Anterior cingulate cortex (tissue), 58 donors: ENCODE measurements at places on chromosomes 16 and 17.

DNA sequence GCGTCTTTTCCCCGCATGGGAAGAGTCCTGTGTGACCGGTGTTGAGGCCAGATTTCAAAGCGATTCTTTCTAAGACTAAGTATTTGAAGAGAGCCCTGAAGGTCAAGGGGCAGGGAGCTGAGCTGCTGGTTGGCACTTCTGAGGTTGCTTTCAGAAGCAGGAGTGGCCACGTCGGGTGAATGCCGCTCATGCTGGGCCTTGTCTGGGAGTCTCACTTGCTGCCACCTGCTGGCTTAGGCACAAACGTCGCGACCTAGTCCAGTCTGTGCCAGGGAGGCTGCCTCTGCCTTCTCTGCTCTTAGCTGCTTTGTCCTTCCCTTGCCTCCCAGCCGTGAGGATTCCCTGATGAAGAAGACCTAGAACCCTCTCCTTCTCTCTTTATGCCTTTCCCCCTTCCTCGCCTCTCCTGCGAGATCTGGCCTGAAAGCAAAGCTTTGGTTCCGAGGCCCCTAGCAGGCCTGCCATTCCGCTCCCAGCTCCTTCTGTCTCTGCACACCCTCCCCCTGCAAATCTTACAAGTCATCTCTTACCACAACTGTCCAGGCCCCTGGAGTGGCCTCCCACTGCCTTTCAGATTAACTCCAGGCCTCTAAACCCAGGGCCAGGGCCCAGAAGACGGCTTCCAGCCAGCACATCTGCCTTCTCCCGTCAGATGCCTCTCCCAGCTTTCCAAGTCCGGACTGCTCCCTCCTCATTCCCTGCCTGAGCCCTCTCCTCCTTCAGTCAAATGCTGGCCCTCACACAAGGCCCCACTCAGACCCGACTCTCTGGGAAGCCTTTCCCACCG, 11.4 kb downstream of the CTNS start:
- peak; percentile 61 for DNase-seq

DNA sequence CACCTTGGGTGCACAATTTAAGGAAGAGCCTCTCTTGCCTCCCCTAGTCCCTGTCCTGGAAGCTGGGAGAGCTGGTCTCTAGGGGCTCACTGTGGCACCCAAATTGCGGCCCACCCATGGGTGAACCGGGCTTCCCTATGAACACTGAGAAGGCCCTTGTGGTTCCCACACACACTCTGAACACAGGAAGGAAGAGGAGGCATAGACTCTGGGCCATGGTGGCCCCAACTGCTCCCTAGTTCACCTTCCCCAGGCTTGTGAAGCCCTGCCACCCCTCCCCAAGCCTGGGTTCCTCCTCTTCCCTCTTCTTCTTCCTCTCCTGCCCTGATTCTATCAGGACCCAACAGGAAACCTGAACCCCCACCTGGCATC, 10.5 kb downstream of the SREBF1 start:
- DNase-seq, result no peak

DNA sequence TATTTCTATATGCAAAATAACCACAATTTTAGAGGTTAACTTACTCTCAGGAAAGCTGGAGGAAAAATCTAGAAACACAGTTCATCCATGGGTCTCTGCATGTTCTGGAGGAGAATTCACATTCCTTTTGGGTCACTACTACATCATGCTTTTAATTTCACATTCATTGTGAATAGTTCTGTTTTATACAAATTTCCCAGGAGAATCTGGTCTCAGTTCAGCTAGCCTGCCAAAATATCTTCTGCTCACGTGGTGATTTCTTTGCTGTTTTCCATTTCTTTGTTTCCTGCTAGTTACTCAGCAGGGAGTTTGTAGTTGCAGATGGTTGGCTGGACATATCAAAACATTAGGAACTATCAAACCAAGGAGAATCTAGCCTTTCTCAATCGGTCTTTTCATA, at the start of gene ABCA9:
Gene ABCA9, minus strand, starts transcription at position 106 of the 400 bp plus-strand sequence. CDS start 9,801 bp downstream, outside the sequence.
- DNase-seq, result no peak

GRCh38 chr17:336110-337021, 16.2 kb downstream of the RPH3AL start:
- DNase-seq, result no peak

DNA sequence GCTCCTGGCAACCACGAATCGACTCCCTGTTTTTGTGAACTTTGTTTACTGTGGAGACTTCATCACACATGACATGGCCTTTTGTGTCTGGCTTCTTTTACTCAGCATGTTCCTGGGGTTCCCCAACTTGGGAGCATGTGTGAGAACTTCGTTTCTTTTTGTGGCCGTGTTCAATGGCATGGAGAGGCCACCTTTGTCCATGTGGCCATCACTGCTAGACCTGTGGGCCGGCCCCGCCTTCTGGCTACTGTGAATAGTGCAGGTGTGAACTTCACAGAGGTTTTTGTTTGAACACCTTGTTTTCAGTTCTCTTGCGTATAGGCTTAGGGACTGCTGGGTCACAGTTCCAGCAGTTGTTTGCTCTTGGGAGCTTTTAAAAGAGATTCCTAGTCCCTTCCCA, 5.7 kb upstream of the SLC38A8 start:
- DNase-seq, result no peak

DNA sequence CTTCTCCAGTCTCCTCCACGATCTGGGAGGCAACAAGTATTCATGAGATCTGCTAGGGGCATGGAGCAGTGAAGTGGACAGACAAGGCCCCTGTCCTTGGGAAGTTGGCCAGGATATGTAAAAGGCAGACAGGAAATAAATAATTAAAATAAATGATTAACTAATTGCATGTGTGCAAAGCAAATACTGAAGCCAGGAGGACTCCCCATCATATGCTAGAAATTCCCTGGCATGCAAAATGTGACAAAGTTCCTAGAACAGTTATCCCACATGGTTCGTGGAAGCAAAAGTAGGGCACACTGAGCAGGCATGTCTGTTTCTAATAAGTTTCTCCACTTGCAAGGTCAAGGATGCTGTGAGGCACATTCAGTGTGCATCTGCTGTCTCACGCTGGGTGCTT, 86.8 kb downstream of the CDYL2 start:
- no peak for DNase-seq

DNA sequence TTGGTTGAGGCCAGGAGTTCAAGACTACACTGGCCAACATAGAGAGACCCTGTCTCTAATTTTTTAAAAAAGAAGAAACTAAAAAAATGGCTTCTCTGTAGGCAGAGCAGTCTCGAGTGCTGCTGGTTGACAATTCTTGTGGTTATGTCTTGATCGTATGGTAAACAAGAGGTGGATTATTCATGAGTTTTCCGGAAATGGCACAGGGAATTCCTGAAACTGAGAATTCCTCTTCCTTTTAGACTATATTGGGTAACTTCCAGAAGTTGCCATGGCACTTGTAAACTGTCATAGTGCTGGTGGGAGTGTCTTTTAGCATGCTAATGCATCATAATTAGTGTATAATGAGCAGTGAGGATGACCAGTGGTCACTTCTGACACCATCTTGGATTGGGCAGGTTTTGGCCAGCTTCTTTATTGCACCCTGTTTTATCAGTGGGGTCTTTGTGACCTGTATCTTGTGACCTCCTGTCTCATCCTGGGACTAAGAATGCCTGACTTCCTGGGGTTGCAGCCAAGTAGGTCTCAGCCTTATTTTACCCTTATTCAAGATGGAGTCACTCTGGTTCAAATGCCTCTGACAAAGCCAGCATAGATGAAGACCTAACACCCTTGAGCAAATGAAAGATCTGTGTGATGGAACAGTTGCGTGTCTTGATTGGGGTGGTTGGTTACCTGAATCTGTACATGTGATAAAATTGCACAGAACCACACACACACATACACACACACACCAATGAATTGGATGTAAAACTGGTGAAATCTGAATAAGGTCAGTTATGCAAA, 30.2 kb downstream of the BMERB1 start:
- DNase-seq, result no peak

- DNase-seq, result no peak
Measured at GRCh38 chr16:19478505-19478904, 43.4 kb downstream of the GDE1 start.

DNA sequence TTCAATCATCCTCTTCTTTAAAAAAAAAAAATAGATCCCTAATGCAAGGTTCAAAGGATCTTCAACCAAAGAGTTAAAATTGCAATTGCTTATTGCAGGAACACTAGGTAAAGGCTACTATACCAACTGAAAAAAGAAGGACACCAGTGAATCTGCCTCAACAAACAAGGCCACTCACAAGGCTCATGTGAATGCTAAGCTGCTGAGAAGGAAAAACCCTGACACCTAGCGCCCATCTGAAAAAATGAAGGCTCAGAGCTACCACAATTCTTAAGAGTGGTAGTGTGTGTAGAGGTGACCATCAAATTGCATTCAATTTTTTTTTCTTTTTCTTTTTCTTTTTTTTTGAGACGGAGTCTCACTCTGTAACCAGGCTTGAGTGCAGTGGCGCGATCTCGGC, 201.6 kb upstream of the C17orf78 start:
- no peak for DNase-seq

DNA sequence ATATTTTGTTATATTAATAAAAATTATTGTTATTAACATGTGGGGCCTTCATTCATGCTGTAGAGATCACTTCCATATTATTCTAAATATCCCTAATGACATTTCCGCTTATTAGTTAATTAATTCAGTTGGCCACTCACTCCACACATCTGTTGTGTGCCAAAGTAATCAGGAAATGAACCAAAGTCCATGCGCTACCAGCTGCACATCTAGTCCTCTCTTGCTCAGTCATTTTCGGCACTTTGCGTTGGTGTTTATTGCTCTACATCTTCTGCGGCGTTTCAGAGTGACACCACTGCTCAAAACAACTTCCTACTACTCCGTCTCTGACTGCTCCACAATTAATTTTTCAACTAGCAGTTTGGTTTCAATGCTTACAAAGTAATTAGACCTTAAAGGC, 101.4 kb upstream of the ZFHX3 start:
- DNase-seq, result no peak

GRCh38 chr17:47335101-47335936, 11.6 kb downstream of the EFCAB13 start:
- DNase-seq, result no peak

- no peak for DNase-seq
Measured at GRCh38 chr17:77610972-77611521, 347.5 kb upstream of the TNRC6C start.

DNA sequence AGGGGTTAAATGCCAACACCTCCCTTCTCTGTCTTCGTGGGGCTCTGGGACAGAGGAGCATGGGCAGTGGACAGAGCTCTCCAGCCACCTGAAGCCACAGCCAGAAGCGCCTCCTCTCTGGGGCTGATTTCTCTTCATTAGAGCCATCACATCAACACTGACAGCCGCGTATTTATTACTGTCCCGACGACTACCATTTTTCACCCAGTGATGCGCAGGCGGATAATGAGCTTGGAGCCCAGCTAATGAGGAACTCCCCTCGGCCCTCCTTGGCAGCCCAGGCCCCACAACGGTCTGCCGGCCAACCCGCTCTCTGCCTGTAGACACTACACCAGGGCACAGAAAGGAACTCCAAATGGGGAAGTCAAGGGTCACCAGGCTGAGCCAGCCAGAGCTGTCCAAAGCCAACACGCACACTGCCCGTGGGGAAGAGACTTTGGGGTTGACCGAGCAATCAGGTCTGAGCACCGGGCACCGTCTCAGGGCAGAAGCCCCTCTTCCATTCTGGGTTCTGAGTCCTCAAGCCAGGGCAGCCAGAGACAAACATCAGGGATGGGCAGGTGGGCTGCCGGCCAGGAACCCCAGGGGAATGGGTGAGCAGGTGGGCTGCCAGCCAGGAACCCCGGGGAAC, 13.2 kb downstream of the SDK2 start:
- DNase-seq, result no peak

DNA sequence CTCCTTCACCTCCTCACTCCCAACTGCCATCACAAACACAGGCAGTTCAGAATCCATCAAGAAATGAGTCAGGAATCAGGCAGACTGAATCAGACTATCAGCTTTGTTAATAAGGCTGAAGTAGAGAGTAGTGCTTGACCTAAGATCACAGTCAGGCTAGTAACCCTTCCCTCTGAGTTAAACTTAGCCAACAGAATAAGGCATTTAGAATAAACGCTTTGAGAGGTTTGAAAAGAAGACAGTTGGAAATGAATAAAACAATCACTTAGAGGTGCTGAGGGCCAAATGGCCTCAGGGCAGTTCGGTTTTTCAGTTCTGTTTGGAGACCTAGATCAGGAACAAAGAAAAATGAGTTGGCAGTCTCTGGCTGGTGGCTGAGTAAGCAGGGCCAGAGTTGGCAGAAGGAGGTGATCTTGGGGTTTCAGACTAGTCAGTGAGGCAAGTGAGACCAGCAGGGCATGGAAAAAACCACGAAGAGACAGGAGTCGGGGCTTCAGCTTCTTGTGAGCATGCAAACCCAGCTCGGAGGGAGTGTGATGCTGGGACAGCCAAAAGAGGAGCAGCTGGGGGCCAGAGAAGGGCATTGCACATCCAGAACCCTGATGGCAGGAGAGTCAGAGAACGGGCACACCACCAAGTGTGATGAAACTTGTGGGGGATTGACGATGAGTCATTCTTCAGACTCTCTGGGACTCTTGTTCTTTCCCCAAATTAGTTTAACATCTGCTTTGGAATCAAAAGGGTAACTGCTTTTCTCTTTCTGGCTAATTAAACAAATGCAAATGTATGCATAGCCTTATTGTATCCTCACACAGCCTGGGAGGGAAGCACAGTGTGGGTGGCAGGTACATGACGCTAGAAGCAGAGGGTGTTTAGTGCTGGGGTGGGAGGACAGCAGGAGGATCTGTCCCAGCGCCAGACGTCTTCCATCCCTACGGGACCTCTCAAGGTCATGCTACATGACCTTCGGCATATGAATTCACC, 54.8 kb downstream of the SPECC1 start:
- peak; percentile 71 for DNase-seq

DNA sequence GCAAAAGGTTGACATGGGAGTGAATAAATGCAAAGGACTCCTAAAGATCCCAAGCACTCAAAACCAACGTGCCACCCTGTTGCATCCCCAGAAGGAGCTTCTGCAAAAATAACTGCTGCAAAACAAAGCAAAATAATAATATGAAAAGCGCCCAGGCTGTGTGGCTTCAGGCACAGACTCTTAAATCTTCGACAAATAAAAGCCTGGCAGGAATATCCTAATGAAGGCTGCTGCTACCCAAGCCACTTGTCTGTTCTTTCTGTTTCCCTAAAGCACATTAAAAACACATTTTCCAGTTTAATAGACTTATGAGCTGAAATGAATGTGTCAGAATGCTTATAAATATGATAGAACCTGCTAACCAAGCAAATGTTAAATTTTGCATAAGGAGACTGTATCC, 154.0 kb downstream of the SLC39A11 start:
- DNase-seq, result no peak

DNA sequence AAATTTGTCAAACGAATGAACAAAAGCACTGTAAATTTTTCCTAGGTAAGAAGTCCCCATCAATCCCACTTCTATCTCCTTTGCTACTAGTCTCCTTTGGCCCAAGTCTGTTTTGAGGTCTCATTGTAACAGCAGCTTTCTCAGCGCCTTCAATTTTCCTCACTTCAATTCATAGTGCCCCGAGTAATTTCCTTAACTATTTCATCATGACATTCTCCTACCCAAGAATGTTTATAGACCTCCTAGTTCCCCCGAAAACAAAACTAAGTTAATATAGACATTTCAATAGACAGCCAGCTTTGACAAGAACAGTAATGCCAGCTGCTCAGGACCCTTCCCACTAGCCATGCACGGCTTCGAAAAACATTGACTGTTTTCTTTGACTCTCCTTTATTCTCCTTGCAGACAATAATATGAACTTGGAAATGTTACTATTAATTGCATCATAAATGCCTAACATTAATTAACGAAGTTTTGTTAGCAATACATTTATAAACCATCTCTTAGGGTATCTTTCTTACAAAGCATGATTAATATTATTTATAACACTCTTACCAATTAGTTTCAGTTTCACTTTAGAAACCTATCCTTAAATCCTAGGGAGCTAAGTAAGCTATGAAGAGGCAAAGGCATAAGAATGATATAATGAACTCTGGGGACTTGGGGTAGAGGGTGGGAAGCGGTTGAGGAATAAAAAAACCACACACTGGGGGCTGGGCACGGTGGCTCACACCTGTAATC, 22.8 kb downstream of the GLG1 start:
- no peak for DNase-seq
